ENCODE measurements at places on chromosomes 16 and 17. TPM values are rescaled to one million over a fixed set of nuclear protein-coding genes. Genes with fewer than 3 reads are reported as not detected.

The PIPOX gene
- 0.29 TPM for polyA plus RNA-seq

The KRT27 gene
- not detected for polyA plus RNA-seq

The RHBDL1 gene
- polyA plus RNA-seq = 2.1 TPM

The CCL14 gene
- not detected for polyA plus RNA-seq

The MT1G gene
- polyA plus RNA-seq = 1.3 TPM

The RAB37 gene
- polyA plus RNA-seq = 47.8 TPM

The POLR3K gene
- polyA plus RNA-seq = 43.1 TPM

The KRTAP1-5 gene
- polyA plus RNA-seq = not detected

The CLEC19A gene
- not detected for polyA plus RNA-seq

The ZNF385C gene
- not detected for polyA plus RNA-seq

The TOX3 gene
- not detected for polyA plus RNA-seq

The PRAC2 gene
- polyA plus RNA-seq = not detected

The TBX6 gene
- not detected for polyA plus RNA-seq

The B3GNT9 gene
- 10.0 TPM for polyA plus RNA-seq

The CNEP1R1 gene
- polyA plus RNA-seq = 21.0 TPM

The PLA2G10 gene
- polyA plus RNA-seq = not detected

The ADAD2 gene
- polyA plus RNA-seq = not detected

The CETP gene
- not detected for polyA plus RNA-seq

The CMTM4 gene
- polyA plus RNA-seq = 0.21 TPM

The KRTAP4-3 gene
- not detected for polyA plus RNA-seq

The CEMP1 gene
- polyA plus RNA-seq = 1.9 TPM

The CCL17 gene
- polyA plus RNA-seq = not detected

All from CD4-positive, alpha-beta memory T cell (primary cell).